ENCODE measurements at places on chromosomes 2 and 18.

DNA sequence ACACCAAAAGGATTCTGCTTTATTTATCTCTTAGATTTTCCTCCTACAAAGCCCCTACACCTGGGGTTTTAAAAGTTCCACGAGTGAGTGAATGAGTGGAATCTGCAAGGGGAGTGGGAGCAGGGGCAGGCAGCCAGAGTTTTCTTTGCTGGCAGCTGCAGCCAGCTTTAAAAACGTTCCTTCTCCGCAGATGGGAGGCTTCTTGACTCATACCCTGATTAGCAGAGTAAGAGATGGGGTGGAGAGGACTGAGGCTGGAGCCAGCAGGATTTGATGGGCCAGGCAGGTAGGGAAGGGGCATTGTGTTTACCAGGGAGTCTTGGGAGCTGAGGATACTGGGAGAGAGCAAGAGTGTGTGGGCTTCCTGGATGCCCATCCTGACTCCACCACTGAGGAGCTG is 99.6 kb upstream of the TNP1 start:
- no peak for DNase-seq

GRCh38 chr2:196546151-196546919 is 93.2 kb upstream of the CCDC150 start:
- DNase-seq = no peak

DNA sequence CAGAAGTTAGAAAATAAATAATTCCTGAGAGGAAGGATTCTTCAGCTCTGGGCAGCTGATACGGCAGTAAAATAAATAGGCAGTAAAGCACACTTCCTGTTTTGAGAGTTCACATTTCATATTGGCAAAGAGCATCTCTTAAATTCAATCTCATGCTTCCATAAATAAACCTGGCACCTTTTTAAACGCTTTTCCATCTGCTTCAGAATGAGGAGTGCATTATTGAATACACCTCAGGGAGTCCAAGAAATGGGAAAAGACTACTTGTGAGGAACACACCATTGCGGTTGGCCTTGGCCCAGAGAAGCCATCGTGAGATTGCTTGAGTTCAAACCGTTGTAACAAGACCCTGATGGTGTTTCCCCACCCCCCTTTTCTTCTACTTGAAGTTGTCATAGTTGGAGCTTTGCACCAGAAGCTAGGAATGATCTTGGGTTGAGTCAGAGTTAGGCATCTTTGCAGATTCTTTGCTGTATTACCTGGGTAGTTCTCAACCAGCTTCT is 123.9 kb downstream of the RDH14 start:
- no peak for DNase-seq

DNA sequence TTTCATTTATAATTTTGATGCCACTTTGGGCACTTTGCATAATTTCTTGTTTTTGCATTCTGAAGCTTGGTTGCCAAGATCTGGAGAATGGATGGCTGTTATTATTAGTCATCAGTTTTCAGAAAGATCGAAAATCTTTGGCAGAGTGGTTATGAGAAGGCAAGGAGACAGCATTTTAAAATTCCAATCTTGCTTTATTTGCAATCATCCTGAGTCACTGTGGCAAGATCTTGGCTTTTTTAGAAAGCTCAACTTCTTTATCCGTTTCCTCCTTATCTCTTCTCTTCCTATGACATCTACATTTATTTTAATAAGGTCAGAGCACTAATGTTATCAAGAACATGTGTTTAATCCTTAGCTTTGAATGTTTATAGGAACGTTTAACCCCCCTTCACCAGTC is 31.1 kb upstream of the EIF2AK3 start:
- no peak for DNase-seq
